Stimulated activated CD4-positive, alpha-beta T cell treated with anti-CD3 and anti-CD28 coated beads, Interleukin-15, amount 100 ng/mL, for 1 hour (primary cell): ENCODE measurements at places on chromosomes 16 and 17.

GRCh38 chr17:70855401-70856054, 686.2 kb downstream of the KCNJ2 start:
- no peak for DNase-seq

GRCh38 chr17:55420776-55421178, 858 bp downstream of the MMD start:
- peak; percentile 26 for DNase-seq

GRCh38 chr16:57416084-57416483, 11.5 kb downstream of the CCL17 start:
- DNase-seq, result no peak

DNA sequence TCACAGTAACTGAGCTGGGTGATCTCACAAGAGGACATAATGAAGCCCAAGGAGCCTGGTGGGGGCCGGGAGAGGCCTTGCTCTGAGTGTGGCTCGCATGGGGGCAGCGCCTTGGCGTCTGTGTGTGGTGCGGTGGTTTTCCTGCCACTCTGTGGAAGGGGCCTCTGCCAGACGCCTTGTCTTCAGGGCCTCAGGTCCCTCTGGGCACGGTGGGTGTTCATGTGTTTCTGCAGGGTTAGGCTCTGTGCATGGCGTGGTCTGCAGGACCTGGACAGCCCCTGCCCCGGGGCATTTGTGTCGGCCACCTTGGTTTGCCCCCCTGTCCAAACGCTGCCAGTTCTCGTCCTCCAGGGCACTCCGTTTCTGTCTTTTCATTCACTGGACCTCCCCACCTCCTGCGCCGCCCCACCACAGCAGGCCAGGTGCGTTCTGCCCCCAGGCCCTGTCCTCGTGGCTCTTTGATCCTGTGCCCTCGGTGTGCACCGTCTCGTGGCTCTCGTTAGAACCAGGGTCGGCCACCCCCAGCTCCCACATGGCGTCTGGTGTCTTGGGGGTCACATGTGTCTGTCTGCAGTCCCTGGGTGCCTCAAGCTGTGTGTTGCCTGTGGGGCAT, 43.7 kb upstream of the ZNF750 start:
- no peak for DNase-seq

GRCh38 chr16:88030498-88030897, 79.3 kb downstream of the BANP start:
- DNase-seq, result no peak

DNA sequence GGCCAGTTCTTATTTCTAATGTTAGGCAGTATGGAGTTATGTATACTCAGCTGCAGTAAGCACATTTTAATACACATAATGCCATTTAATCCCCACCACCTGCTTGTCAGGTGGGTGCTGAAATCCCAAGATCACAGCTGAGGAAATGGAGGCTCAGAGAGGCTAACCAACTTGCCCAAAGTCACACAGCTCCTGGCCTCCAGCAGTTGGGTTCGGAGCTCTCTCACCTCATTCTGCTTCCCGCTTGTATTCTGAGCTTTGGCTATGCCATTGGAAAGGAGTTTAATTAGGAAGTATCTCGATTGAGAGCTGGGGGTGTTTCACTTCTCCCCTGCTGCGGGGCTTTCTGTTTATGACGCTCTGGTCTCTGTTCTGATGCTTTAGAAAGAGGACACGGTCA, 72.6 kb upstream of the CACNG5 start:
- no peak for DNase-seq

DNA sequence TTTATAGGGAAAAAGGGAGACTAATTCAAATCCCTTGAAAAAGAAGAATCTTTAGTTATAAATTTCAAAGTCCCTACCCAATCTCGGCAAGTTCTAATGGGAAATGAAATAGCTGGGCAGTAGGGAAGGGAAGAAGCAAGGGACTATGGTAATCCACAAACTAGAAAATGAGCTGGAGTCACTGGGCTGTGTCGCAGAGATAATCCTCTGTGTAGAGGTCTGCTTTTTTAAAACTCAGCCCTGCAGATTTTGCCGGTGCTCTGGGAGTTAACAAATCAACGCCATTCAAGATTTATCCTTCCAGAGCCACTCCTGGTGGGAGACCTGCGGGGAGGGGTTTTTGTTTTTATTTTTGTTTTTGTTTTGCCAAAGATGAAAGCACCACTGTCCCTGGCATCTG, 20.8 kb downstream of the SNX11 start:
- DNase-seq, result no peak

DNA sequence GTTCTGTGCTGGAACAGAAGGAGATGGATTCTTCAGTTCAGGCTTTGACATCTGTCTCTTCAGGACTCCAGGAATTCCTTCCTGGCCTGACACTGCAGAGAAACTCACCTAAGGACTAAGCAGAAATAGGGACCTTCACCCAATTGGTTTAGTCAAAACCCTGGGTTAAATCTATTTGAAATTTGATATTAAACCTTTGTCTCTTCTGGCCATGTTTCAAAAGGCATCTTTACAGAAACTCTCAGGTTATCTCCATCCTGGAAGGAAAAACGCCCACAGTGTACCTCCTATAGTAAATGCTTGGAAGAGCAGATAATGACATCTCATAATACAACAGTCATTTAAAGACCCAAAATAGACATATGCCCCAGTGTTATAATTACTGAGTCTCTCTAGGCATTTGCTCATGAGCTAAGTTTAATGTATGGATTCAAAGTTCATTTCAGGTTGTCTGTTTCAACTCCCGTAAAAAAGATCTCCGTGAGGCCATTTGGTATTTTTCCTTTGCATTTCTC, 5.6 kb upstream of the HOXB4 start:
- no peak for DNase-seq

- DNase-seq, result no peak
Measured at GRCh38 chr16:87474017-87474416, 18.8 kb downstream of the ZCCHC14 start.

DNA sequence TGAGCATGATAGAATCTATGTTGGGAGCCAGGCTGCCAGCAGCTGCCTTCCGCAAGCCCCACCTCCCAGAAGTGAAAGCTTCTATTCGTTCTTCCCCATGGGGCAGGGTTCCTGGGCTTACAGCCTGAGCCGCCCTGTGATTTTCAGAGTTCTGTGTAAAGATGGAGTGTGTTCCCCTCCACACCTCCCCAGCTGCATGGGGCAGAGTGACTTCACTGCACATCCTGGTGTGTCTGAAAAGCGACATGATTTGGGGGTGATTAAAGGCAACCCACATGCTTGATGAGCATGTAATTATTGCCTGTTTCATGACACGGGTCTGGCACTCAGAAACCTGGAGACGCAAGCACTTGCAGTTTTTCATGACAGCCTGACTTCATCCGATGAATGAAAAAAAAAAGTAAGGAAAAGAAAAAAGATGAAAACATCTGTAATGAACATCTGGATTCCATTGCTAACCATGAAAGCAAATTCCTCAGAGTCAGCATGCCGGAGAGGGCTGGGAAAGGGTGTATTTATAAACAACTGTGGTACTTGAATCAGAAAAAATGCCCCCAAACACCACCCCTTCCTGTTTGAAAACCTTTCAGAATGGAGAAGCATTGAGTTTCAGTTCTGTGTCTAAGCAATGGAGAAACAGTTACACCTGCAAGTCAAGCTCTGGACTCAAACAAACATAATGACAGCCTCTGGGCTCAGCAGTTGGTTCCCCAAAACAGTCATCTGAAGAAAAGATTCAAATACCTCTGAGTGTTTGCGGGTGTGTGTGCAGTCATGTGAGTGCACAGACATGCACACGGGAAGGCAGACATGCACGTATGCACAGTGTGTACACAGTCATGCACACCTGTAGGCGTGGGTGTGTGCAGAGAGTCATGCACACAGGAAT, 266.0 kb downstream of the ENGASE start:
- no peak for DNase-seq

DNA sequence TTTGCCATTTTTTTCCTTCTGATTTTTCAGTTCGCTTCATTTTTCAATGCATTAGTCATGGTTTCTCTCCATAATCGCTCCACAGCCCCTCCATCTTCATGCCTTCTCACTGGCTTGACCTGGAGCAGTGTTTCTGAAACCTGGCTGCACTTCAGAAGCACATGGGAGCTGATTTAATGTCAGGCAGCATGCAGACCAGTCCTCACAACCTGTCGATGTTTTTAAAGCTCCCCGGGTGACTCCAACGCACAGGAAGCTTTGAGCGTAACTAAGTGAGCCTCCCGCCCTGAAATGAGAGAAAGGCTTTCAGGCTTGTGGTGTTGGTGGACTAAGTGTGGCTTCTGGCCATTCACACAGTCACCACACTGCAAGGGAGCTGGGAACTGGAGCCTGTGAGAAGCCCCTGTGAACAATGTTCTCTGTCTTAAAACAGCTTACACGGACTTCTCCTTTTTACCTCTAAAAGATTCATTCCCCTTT, 16.8 kb upstream of the DRG2 start:
- no peak for DNase-seq

DNA sequence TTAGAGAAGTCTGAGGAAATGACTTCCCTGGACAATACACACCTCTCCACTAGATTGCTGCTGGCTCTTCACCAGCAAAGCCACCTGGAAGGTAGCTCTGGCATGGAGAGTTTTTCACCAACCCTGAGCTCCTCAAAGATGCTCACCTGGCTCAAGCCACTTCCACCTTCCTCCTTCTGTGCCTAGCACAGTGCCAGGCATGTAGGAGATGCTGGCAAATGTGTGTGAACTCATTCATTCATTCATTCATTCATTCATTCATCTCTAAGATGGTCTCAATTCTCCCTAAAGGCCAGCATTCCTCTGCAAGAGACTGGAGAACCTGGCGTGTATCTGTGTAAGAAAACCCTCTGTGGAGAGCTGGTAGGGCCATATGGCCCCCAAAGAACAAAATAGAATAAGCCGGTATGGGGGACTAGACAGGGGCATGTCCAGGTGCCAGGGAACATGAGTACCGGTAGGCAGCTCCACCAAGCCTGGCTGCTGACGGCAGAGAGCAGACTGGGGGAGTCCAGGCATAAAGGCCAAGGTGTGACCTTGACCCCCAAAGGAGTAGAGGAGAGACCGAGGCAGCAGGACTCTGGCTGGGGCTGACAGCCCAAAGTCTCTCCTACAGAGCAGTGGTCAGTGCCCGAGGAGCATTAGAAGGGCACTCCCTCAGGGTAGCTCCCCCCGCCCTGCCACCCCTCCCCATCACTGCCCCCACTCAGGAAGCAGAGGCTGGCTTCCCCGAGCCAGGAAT, 132.2 kb upstream of the TNRC6C start:
- DNase-seq, result no peak

DNA sequence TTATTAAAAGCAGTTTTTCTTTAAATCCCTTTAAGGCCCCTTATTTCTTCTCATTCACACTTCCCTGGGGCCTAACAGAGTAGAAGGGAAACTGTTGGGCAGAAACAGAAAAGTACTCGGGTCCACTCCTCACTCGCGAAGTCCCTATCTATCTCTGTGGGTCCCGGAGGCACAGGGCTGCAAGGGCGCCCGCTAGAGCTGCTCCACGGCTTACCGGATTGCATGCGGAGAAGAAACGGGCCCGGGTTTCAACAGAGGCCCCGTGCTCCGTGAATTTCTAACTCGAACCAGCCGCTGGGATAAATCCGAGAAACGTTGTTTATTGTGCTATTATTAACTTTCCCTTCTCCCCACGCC, 4.3 kb downstream of the CBLN1 start:
- no peak for DNase-seq

DNA sequence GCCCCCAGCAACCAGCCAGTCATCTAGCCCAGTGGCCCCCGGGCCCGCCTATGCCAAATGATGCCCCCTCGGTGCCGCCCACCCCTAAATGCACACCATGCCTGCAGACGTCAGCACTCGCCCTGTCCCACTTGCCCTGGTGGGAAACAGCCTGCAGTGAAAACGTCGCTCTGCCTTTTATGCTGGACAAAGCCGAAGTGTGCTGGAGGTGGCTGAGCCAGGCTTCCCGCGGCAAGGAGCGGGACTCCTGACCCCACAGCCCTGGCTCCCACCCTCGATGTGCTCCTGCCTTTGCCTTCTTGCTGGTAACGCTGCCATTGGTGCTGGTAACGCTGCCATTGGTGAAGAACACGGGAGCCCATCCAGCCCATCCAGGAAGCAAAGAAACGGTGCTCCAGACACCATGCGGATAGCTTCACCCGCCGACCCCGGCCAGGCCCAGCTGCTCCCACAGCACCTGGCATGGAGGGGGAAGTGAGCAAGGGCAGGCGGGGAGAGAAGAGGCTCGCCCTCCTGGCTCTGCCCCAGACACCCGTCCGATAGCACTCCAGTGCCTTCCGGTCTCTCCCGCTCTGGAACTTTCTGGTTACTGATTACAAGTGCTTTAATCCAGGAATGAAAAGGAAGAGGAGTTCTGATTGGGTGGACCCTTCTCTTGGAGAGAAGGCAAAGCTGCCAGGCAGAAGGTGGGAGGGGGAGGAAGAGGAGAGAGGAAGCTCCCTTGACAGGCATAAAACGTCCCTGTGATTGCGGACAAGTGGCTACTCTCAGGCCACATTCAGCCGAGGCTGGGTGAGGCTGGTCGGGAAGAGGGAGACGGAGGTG, 4.0 kb upstream of the BAIAP2 start:
- no peak for DNase-seq

DNA sequence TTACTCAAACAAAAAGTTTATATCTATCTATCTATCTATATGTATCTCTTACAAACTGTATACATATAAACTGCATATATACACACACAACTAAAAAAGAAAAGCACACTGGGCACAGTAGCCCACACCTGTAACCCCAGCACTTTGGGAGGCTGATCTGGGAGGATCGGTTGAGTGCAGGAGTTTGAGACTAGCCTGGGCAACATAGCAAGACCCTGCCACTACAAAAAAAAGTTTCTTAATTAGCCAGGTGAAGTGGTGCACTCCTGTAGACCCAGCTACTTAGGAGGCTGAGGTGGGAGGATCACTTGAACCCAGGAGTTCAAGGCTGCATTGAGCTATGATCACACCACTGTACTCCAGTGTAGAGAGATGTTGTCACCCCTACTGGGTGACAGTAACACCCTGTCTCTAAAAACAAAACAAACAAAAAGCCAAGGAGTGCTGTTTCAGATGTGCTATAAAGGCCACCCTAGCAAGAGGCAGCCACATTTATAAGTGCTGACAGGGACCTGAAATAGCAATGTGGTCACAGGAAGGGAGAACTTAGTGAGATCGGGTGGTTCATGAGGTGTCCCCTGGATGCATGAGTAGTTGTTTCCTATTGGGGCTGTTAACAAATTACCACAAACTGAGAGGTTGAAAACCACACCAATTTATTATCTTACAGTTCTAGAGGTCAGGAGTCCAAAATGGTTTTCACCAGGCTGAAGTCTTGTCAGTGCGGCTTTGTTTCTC, 4.8 kb downstream of the CD2BP2 start:
- no peak for DNase-seq

DNA sequence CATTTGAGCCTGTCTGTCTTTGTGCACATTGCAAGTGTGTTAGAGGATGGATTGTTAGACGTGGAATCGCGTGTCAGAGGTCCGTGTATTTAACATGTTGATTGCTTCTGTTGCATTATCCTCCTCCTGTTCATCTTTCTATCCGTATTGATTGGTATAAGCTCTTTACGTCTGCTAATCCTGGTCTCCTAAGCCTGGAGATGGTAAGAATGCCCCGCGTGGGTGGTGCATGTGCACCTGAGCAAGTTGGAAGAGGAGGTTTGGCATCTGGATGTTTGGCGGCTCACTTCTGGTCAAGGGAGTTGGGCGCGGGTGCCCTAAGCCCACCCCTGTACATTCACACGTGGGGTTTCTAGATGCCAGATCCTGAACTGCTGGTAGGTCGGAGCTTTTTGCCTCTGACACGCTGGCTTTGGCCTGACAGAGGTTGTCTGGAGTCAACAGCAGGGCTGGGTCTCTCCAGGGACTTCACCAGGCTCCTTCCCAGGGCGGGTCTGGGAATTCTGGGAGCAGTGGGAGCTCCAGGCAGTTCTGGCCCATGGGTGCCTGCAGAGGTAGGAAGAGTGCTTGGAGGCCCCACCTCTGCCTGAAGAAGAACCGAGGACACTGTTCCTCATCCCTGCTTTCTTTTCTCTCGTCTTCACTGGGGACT, 107.3 kb downstream of the OR1D5 start:
- no peak for DNase-seq
